ENCODE measurements at places on chromosomes 4 and X.

DNA sequence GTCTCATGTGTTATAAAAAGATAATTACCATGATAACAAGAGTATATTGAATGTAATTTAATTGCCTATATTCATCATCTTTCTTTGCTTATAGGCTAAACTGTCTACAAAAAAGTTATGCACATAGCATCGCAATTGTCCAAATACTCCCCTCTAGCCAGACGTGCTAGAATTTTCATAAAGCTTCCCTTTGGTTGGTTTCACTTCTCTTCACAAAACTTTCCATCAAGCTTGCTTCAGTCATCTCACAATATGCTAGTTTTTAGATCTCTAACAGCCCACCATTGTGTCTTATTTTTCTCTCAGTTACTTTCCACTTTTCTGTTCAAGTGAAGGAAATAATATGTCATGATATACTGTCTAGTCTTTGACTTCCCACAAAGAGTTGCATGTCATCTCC, 448.3 kb upstream of the SPANXN1 start:
- no peak for DNase-seq

GRCh38 chr4:185222598-185222997, 13.2 kb downstream of the SNX25 start:
- DNase-seq: no peak

- no peak for DNase-seq
Observed at GRCh38 chrX:124540474-124540873, 194.1 kb downstream of the SH2D1A start.

GRCh38 chrX:68699960-68700746, 52.7 kb downstream of the STARD8 start:
- DNase-seq: no peak

Measured in brain (organoid and tissue), 16 donors.